ENCODE measurements at places on chromosomes 7 and 10. TPM values are rescaled to one million over a fixed set of nuclear protein-coding genes. Genes with fewer than 3 reads are reported as not detected.

The IQUB gene
- 0.71 TPM for total RNA-seq

The FKBP6 gene
- total RNA-seq, result 0.09 TPM

The LRRC17 gene
- 1.6 TPM for total RNA-seq

The SPDYE1 gene
- total RNA-seq, result not detected

The GIMAP6 gene
- 0.18 TPM for total RNA-seq

The AMPH gene
- total RNA-seq, result 8.9 TPM

The ZNF365 gene
- total RNA-seq, result 0.39 TPM

The PTF1A gene
- total RNA-seq, result 0.11 TPM

The CH25H gene
- 0.11 TPM for total RNA-seq

The CALY gene
- total RNA-seq, result 1.8 TPM

The BTBD16 gene
- total RNA-seq, result not detected

The FAM237B gene
- not detected for total RNA-seq

The CPN1 gene
- 0.66 TPM for total RNA-seq

GRCh38 chr7:15753887-15754579 lies 67.5 kb upstream of the MEOX2 start:
- no peak for DNase-seq

DNA sequence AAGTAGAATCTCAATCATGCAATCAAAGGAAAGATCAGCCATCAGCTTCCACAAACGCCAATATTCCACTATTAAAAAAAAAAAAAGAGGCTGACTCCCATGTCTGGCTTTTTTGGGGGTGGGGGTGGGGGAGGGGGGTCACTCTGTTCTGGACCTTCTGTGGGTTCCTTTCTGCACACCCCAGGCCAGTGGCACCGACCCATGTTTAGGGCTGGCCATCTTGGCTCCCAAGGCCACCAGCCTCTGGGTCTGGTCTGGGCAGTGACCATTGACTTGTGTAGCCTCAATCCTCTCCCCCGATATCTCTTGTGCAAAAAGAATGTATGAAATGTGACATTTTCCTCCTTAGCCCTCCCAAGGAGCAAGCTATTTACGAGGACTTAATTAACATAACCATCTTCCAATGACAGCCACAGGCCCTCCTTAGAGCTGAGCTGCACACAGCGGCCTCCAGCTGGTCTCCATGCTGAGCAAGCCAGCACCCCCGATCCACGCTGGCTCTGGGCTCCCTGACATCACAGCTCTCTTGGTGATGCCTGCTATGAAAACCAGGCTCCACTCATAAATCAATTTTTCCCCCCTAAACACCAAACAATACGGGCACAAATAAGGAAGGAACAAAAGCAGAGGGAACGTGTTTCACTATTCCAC lies 100.1 kb downstream of the ZRANB1 start:
- no peak for DNase-seq

- DNase-seq, result peak; percentile 88
These were observed 5.6 kb upstream of the MEST start for GRCh38 chr7:130486114-130486953.

DNA sequence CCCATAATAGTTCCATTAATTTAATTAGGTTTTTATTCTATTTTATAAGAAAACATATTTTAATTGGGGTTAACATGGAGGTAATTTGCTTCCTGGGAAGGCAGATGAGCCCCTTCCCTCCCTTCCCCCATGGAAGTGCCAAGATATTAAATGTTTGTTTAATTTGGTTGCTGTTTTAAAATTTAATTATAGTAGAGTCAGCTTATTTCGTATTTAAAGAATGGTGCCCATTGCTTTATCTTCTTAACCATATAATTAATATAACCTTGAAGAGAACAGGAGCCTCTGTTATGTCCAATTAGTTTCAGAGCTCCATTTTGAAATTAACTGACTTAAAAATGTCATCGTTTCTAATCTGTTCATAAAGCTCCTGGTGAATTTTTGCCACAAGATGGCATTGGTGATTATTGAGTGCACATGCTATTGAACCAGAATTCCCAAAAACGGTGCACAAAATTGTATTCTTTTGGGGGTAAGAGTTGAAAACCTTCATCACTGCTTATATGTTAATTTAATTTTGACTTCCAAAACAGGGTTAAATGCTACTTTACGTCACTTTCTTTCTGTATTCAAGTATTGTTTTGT lies 26.0 kb downstream of the KLHDC10 start:
- no peak for DNase-seq

- DNase-seq, result no peak
These were observed 59.0 kb downstream of the ST7 start for GRCh38 chr7:117012284-117012683.

DNA sequence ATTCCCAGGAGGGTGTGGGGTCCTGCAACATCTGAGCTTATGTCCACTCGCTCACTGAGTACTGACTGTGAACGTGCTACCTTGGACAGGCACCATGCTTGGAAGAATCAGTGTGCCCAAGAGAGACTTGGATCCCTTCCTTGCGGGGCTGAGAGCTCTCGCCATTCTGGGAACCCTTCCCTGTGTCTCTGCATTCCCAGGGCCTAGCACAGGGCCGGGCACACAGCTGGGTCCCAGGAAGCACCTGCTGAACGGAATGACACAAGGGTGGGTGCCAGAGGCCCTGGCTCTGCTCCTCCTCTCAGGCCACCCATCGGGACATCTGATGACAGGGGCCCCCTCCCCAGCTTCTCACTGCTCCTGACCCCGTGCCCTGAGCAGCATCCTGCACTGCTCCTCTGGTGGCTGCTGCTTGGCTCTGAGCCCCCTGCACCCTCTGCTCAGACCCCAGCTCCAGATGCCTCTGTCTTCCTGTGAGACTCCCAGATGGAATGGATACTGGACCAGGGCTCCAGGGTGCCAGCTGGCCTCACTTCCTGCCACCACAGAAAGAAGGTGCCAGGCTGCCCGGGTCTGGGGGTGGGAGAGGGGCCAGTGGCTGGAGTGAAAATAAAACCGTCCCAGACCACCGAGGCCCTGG lies 129.6 kb downstream of the NEURL1 start:
- no peak for DNase-seq

- DNase-seq, result no peak
These were observed 47.1 kb upstream of the PRR15 start for GRCh38 chr7:29516491-29516890.

DNA sequence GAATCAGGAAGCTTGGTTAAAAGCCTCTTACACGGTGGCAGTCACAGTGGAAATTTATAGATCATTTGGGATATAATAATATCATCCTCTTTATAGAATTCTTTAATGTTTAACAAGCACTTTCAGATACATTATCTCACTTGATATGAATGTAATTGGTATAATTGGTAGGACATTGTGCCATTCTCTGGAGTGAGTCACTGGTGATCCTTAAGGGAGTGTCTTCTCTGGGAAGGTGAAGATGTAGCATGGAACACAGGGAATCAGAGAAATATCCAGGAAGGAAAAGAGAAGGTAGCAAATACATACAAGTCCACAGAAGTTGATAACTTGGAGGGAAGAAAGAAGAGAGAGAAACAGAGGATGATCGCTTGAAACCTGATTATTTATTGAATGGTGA lies 9.8 kb downstream of the PTPRZ1 start:
- no peak for DNase-seq

DNA sequence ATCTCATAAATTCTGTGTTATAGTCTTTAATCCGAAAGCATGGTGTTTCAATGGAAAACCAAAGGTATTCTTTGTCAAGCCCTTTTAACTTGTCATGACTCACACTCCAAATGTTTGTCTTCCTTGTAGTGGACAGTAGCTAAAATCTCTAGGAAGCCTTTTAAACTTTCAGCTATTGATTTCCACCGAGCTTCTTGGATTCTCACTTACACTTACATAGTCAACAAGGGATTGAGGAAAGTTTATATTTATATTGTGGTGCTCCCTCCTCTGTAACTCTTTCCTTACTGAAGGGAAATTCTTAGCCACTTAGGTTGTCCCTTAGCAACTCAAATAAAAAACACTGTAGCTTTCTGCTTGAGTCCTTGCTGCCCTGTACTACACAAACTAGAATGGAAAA lies 31.2 kb upstream of the GPR37 start:
- no peak for DNase-seq

- no peak for DNase-seq
These were observed 104.1 kb upstream of the FERD3L start for GRCh38 chr7:19249281-19249680.

GRCh38 chr7:100017300-100017699 lies 1.9 kb downstream of the ZKSCAN1 start:
- DNase-seq, result no peak

- DNase-seq, result no peak
These were observed 22.5 kb downstream of the MGAM start for GRCh38 chr7:142018154-142018553.

- no peak for DNase-seq
These were observed 747.4 kb downstream of the SUGCT start for GRCh38 chr7:40882071-40882658.

GRCh38 chr10:3319811-3320226 lies 147.2 kb upstream of the PITRM1 start:
- DNase-seq, result no peak

- no peak for DNase-seq
These were observed 68.1 kb upstream of the CDK6 start for GRCh38 chr7:92904244-92905131.

DNA sequence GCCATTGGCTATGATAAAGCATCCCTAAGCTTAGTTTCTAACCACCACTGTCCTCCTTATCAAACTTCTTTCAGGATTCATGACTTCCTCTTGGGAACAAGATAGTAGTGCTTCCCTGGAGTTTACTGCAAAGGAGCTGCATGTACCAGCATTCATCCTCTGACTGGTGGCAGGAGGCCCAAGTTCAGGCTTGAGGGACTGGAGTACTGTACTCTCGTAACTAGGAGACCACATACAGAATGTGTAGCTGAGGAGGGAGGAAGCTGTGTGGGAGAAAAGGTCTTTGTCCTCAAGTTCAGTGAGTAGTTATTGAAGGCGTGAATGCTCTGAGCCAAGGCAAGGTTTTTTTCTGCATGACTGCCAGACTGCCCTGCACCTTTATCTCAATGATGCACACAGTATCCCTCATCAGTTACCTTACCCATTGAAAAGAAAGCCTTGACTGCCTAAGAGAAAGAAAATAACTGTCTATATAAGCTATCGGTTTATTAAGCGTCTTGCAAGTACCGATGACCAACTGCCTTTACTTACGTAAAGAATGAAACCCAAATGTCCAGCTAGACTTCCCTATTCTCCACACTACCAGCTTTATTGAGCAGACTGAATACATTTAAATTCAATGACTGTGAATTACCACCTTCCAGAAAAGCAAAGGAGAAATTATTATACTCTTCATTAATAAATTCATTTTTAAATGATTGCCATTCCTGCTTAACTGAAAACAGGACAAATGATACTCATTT lies 12.8 kb downstream of the SCRN1 start:
- no peak for DNase-seq

GRCh38 chr7:142153400-142153799 lies 41.9 kb downstream of the MGAM2 start:
- no peak for DNase-seq

DNA sequence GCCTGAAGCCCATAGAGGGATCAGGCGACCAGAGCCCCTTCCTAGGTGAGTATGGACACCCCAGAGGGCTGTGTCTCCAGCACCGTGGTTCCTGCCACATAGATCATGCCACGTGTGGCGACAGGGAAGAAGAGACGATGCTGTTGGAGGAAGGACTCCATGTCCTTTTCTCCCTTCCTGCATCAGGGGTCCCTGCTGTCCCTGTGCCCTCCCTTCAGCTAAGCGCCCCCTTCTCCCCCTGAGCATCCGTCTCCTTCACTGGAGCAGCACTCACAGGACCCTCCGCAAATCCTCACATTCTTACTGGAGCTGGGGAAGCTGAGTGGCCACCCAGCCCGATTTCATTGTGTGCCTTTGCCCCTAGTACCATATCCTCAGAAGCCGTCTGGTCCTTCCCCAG lies 85.6 kb upstream of the NPS start:
- no peak for DNase-seq

DNA sequence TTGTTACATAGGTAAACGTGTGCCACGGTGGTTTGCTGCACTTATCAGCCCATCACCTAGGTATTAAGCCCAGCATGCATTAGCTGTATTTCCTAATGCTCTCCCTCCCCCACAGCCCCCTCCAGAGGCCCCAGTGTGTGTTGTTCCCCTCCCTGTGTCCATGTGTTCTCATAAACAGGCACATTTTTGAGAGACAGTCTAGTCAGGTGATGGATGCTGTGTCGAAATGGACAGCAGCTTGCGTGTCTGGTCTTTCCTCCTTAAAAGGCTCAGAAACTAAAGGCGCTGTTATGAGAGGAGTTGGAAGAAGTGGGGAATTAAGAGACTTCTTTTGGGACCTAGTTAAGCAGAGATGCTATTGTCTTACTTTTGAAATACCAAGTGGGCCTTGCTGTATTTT lies 296.0 kb downstream of the BBS9 start:
- no peak for DNase-seq

DNA sequence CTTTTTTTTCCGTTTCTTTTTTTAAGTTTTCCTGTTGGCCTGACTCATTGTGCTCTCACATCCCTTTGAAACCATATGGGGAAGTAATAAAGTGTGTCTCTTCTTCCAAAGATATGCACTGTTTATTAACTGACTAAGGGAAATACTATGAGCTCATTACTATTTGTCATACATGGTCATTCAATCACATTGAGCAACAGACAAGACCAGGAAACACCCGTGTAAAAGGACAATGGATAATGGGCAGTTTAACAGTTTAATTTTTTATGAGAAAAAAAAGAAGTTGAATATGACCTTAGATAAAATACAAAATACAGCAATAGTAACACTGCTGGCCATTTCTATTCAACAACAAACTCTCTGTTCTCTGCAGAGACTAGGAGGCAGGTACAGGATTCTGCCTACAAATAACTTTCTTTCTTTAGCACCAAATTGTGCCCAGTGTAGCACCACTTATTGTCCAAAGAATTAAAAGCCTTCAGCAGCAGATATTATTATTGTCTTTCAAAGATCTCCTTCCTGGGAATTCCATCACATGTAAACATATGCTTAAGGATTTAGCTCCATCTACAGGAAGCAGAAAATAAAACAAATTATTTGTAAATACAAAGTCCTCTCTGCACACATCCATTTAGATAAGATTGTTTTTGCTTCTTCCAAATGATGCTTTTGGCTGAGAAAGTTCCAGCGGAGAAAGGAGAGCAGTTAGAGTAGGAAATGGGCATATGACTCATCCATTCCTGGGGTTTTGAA lies 55.0 kb upstream of the AKR1E2 start:
- no peak for DNase-seq

- peak; percentile 66 for DNase-seq
These were observed 682.8 kb downstream of the MAGI2 start for GRCh38 chr7:78770422-78771410.

- DNase-seq, result no peak
These were observed 27.2 kb downstream of the CHST15 start for GRCh38 chr10:124066126-124066700.

DNA sequence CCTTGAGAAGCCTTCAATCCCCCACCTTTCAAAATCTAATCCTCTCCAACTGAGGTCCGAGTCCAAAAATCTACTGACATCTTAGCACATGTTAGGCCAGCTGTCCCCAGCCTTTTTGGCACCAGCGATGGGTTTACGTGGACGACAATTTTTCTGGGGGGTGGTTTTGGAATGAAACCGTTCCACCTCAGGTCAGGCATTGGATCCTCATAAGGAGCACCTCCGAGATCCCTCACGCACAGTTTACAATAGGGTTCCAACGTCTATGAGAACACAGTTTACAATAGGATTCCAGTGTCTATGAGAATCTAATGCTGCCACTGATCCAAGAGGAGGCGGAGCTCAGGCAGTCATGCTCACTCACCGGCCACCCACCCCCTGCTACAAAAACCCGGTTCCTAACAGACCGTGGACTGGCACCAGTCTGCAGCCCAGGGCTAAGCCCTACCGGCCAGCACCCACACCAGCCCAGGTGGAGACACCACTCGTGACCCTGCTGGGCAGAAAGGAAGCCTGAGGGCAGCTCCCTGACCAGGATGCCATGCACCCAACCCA lies 107.6 kb downstream of the DIP2C start:
- DNase-seq, result no peak
